ENCODE measurements at places on chromosomes 4 and X.
A peak's percentile ranks its signal among the peaks of the same experiment; 100 is the strongest.

- no peak for DNase-seq
Observed at GRCh38 chr4:41532882-41533281, 5.1 kb upstream of the LIMCH1 start.

DNA sequence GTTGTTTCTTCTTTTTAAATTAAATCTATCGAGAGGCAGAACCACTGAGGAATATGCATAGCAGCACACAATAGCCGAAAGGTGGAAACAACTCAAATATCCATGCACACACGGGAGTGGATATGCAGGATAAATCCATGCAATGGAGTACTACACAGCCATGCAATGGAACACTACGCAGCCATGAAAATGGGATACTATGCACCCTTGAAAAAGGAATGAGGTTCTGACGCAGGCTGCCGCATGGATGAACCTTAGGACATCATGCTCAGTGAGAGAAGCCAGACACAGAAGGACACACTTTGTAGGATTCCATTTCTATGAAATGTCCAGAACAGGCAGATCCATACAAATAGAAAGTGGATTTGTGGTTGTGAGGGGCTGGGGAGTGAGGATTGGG lies 18.4 kb upstream of the P2RY8 start:
- no peak for DNase-seq

- no peak for DNase-seq
Observed at GRCh38 chrX:30489323-30489722, 88.2 kb downstream of the TASL start.

GRCh38 chrX:64202808-64203325 lies 2.6 kb downstream of the AMER1 start:
- no peak for DNase-seq

DNA sequence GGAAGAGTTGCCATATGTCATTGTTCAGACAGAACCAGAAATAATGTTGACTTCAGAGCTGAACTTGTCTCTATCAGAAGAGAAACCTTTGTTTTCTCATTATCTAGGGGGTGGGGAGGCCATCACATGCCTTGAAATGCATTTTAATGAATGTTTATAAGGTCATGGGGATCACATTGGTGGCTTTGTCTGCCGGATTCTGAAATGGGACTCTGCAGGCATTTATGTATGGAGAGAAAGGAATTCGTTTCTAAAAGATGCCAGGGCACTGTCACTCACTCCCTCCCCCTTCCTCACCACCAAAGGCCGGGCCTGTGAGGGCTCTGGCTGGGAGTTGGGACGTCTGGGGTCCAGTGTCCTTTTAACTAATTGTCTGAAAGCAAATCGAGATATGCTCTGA lies 102.2 kb downstream of the MAMLD1 start:
- DNase-seq: no peak

DNA sequence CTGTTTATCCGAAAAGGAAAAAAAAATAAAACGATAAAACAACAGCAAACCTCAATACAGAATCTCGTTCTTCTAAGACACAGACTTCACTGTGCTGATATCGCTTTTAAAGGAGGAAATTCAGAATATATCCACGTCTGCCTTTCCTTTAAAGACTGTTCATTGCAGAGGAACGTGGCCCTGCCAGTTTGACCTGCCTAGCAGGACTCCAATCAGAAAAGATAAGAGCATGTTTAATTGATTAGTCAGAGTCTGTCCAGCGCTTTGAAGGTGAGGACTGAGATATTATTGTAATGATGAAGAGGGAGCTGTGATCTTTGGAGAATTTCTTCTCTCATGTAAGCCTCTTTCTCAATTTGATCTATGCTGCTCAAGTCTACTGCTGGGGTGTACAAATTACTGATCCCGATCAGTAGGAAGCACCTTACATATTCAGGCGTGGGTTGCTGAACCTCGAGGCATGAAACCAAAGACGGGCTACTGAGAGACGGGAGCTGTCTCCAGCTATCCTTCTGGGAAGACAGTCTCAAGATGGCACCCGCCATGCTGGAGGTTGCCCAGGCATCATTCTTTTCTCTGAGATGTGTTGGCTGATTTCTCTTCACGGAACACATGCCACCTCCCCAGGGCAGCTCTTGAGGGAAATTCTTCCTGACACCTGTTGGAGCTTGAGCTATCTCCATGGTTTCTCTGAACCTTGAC lies 146.1 kb downstream of the SHOX start:
- no peak for DNase-seq

GRCh38 chr4:184693056-184693455 lies 40.8 kb downstream of the CENPU start:
- DNase-seq: no peak

DNA sequence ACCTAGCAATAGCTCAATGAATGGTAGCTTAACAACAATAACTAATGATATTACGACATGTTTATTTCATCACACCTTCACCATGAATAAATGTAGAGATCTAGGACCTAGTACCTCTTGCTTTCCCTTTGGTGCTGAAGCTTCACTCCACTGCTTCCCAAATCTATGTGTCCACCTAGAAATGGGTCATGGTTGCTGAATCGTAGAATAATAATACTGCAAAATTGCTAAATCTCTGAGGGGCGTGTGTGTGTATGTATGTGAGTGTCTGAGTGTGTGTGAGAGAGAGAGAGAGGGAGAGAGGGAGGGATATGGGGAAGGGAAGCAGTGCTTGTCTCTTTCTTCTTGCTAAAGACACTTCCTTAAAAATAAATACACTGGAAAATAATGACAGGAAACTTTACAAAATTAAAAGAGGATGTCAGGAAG lies 109.3 kb upstream of the BMP2K start:
- no peak for DNase-seq

DNA sequence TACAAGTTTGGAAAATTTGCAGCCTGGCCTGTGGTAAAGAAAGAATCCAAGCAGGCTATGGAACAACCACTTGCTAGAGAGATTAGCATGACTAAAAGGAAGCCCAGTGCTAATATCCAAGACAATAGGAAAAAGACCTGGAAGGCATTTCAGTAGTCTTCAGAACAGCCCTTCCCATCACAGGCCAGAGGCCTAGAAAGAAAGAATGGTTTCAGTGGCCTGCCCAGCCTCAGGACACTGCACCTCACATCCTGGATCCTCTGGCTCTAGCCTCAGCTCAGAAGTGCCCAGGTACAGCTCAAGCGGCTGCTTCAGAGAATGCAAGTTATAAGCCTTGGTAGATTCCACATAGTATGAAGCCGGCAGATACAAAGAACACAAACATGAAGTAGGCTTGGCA lies 449.8 kb upstream of the AR start:
- no peak for DNase-seq

DNA sequence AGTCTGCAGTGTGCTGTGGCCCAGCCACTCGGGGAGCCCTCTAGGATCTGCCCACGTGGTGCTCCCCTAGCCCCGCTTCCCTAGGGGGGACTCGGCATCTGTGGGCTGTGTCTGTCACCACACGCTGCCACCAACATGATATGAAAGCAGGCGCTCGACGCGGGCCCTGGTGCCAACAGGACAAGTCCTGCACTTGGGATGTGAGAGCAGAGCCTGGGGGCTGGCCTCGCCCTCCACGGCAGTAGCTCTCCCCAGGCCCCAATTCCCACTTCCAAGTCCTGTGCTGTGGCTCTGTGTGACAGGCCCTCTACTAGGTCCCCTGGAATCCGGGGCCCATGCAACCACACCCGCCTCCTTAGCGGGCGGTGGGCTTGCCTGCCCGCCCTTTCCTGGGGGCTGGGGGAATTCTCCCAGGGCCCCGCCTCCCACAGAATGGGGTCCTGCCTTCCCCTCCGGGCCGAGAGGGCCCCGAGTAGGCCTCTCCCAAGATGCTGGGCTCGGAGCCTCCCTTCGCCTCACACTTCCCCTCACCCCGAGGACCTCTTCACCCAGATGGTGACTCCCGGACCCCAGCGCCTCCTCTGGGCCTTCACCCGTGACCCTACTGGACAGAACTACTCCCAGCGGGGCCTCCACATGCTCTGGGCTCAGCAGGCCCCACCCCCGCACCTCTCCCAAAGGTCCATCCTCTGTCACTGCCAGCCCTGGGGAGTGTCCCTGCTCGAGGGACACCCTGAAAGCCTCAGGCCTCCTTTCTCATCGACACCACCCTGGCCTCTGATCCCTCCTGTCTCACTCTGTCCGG lies 11.2 kb downstream of the LRPAP1 start:
- DNase-seq: no peak

DNA sequence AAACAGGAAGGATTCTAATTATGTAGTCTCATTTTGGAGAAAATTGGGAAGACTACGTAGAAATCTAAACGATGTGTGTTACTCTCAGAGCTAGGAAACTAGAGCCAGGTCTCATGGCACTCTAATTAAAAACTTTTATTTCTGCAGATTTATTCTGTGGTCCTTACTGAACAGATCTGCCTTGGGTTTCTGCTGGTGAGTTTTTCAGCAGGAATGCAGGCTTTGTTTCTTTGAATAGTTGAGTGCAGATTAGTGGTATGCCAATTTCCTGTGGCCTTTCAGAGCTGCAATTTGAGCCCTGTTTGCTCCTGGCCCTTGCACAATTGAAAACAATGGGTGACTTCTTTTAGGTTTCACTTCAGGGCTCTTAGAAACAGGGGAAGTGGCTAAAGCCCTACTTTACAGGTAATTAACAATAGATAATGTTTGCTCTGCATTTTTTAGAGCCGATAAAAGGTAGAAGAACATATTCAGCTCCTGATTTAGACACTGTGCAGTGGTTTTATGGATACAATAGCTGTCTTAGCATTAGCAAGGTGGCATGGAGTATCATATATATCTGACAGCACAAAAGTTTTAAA lies 21.8 kb downstream of the SPRY1 start:
- DNase-seq: no peak

- peak; percentile 41 for DNase-seq
Observed at GRCh38 chr4:5954056-5954760, 61.3 kb upstream of the CRMP1 start.

DNA sequence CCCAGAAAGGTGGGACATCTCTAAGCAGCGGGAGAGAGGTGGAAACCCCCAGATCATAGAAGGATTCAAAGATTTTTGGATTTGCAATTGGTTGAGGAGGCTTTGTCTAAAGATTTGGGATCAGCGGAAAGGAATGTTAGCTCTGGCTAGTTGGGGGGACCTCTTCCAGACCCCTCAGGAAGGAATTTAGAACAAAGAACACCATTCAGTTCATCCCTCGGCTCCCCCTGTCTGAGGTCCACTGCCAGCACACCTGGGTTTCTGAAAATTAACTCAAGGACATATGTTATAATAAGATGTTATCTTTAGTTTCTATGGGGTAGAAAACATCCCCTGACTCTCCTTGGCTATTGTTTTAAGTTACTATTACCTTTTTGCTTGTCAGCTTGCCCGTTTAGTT lies 163.6 kb downstream of the CEP135 start:
- DNase-seq: no peak

DNA sequence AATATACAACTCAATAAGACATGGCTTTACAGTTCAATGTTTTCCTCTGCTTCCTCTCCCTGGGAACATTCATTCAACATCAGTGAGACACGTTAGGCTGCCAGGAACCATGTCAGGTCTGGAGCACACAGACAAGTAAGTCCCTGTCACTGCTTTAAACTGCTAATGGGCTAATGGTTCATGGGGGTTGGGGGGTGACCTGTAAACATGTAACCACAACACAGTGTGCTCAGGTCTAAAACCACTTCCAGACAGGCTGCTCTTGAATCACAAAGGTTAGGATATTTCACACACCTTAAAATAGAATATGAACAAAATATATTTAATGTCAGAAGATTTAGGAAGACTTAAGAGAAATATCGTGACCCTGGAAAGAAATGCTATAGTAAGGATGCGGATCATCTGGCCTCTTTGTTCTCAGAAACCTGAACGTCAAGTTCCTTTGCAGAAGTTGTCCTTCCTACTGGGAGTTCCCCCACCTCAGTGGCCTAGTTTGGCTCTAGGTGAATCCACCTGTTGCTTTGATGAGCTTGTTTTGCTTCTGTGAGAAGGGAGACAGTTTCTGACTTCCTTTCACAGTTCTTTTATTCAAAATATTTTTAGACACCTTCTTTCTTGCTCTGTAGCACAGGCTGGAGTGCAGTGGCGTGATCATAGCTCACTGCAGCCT lies 359.9 kb downstream of the UNC5C start:
- no peak for DNase-seq

GRCh38 chr4:163269869-163270268 lies 62.5 kb downstream of the NPY1R start:
- DNase-seq: no peak

- no peak for DNase-seq
Observed at GRCh38 chr4:158161551-158162354, 11.1 kb downstream of the GASK1B start.

DNA sequence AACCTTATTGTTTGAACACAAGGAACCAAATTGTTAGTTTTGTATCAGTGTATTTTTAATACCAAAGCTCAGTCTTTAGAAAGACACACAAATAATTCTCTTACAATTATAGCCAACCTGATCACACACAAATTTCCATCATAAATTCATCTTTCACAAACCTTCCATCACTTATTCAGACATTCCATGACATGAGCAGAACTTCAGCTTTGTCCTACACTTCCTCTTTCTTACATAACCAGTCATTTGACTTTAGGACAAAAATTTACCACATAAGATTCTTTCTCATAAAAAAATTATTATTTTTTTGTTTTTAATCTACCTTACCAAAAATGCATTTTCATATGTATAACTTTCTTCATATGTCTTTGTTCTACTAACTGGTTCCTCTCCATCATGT lies 312.2 kb downstream of the GALNTL6 start:
- no peak for DNase-seq

GRCh38 chrX:153769158-153769864 lies 5.3 kb downstream of the PLXNB3 start:
- no peak for DNase-seq

DNA sequence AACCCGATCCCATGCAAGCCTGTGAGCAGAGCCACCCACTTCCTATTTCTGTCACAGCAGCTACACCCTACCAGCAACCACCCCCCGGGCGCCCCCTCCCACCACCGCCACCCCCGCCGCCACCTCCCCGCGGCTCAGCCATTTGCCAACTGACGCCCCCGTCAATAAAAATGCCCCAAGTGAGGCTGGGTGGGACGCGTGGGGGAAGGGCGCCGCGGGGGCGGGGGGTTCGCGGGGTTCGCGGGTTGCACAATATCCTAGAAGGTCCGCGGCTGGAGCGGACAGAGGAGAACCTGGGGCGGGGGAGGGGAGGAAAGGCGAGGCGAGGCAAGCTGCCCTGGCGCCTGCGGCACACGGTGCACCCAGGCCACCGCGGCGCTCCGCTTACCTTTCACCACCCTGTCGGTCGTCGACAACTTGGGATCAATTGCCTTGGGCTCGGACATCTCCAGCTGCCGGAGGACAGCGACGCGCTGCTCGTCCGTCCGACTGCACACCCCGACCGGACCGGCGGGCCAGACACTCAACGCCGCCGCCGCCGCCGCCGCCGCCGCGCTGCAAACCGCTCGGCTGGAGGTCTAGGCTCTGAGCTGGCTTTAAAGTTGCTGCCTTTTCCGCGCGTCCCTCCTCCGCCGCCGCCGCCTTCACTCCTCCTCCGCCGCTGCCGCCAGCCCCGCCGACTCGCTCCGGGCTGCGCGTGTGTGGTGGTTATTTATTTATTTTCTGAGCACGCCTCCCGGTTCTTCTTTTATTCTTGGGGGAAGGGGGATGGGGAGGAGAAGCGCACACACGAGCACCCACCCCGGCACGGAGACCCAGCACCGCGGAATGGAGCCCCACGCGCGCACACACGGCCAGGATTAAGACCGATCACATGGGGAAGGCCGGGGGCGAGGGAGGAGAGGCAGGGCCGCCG lies 717 bp downstream of the PPP3CA start:
- peak; percentile 74 for DNase-seq

- DNase-seq: no peak
Observed at GRCh38 chr4:165207016-165207430, 338 bp upstream of the KLHL2 start.

GRCh38 chrX:130885996-130886395 lies 17.0 kb downstream of the ENOX2 start:
- DNase-seq: no peak
